CD14-positive monocyte (primary cell): ENCODE measurements at places on chromosomes 16 and 17. TPM values are rescaled to one million over a fixed set of nuclear protein-coding genes. Genes with fewer than 3 reads are reported as not detected.
A peak's percentile ranks its signal among the peaks of the same experiment; 100 is the strongest.

Gene RTN4RL1
- polyA plus RNA-seq, result 0.11 TPM

Gene KRT31
- polyA plus RNA-seq, result not detected

Gene SHBG
- 0.43 TPM for polyA plus RNA-seq

Gene CRISPLD2
- 69.0 TPM for polyA plus RNA-seq

Gene ZNF423
- not detected for polyA plus RNA-seq

Gene MYO18A
- polyA plus RNA-seq, result 6.3 TPM

Gene CRK
- polyA plus RNA-seq, result 28.0 TPM

Gene SLFN14
- 0.11 TPM for polyA plus RNA-seq

Gene ANKFN1
- not detected for polyA plus RNA-seq

Gene CYB5B
- polyA plus RNA-seq, result 20.8 and 32.3 TPM in 2 replicates

Gene TMEM88
- not detected for polyA plus RNA-seq

Gene KCNJ12
- not detected for polyA plus RNA-seq

DNA sequence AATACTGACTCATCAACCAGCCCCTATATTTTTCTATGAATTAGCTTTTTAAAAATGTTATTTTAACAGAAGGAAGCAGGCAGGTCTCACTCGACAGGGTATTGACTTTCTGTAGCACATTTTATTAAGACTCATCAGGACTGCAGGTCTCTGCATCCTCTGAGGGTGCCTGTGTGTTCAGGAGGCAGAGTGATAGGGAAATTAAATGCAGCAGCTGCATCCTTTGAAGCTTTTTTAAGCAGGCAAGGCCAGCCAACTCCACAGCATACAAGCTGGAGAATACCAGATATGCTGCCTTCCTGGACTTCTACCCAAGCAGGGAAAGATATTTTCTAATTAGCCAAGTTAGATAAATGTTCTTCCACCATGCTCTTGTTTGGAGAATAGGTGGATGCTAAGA, 124.9 kb downstream of the WSCD1 start:
- no peak for DNase-seq

GRCh38 chr17:35778641-35779196, 16.7 kb downstream of the MMP28 start:
- DNase-seq, result no peak

- no peak for DNase-seq
These were observed 30.1 kb upstream of the GAA start for GRCh38 chr17:80071116-80071841.

GRCh38 chr17:36550491-36551417, 6.0 kb downstream of the GGNBP2 start:
- DNase-seq, result peak; percentile 30

DNA sequence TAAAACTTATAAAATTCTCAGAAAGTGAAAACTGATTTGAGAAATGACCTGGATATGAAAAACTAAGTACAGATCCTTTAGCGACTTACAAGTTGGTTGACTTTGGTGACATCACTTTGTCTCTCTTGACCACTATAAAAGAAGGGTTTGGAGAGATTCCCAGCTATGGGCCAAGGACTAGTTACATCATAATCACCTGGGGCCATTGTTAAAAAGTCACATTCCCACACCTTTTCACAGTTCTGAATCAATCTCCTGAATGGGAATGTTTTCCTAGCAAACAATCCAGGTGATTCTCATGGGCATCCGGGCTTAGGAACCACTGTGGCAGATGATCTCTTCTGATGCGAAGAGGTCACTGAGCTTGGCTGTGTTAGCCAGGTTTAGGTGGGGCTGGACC, 620 bp upstream of the VWA3A start:
- no peak for DNase-seq

DNA sequence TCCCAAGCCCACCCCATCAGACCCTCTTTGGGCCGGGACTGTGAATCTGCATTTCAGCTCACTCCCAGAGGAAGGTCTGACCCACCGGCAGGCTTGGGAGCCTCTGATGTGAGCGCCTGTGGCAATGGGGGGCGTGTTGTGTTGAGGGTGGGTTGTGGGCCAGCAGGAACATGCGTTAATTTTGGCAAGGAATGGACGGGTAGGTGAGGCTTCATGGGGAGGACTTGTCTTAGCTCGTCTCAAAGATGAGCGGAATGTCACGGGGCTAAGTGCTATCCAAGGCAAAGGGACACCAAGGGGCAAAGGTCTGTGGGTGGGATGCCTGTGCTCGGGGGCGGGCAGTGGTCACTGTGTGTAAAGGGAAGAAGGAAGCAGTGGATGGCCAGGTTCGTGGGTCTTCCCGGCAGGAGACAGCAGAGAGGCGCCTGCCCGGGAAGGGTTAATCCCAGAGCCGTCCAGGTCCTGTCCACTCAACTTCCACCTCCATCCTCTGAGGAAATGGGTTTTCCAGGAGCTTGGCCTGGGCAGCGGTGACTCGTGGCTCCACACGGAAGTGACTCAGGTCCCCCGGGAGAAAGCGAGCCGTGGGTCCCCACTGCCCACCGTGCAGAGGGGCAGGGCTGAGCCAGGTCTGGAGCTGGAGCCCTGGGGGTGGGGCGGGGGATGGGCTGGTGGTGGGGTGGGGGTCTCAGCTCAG, 17.4 kb downstream of the ADGRG1 start:
- no peak for DNase-seq

GRCh38 chr17:38701504-38702165, 3.4 kb upstream of the MLLT6 start:
- DNase-seq, result peak; percentile 94

- DNase-seq, result no peak
These were observed 21.7 kb downstream of the KNOP1 start for GRCh38 chr16:19696328-19696727.

DNA sequence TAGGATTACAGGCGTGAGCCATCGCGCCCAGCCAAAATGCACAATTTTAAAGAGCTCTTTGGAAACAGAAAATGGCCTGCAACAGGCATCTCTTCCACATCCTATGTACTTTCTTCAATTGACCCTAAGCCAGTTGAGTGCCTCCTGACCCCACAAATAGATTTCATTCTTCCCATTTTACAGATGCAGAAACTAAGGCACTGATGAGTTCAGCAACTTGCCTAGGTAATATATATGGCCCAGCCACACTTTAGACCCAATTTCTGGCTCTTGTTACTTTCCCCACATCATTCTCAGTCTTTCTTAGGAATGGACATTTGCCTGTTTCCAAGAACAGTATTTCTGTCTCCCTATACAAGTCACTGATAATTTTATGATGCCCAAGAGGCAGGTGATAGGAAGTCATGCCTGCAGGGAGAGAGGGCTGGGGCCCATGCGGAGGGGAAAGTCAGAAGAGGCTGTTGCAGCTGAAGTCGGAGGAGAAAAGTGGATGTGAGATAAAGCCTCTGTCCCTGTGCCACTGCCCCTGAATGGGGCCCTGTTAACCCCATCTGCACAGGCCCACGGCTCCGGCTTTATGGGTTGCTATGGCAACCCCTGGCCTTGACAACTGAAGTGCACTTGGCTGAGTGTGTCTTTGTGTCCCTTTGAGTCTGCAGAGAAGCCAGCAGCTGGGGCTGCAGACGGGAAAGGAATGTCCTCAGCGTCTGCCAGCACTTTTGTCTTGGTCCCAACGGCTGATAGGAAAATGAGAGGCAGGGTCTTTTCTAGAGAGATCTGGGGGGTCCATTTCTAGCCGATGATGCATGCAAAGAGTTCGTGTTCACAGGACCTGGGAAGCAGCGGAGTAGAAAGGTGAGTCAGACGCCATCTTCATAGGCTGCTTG, 45.9 kb downstream of the ABAT start:
- DNase-seq, result no peak

DNA sequence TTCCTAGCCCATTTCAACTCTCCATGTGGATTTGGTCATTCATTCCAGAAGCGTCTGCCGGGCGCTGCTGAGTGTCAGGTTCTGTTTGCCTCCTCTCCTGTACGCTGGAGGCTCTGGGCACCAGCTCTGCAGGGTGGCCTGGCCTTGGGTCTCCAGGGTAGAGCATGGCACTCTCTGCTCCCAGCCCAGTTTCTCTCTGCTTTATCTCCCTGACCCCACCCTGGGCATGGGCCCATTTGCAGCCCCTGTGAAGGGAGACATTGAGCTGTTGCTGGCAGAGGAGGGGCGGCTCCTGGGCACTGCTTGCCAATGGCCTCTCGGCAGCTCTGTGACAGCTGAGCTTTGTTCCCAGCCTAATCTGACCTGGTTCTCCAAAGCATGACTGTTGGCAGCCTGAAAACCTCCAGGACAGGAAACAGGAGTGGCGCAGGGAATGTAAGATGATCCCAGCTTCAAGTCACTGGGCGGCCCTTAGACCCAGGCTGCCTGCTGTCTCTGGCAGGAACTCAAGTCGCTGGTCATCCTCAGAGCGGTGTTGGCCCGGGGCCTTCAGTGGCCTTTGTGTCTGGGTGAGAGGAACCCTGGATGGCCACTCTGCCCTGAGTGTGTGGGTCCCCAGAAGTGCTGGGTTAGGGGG, 146.8 kb downstream of the SEC14L1 start:
- DNase-seq, result no peak

GRCh38 chr17:10316801-10317542, 55.8 kb downstream of the MYH13 start:
- DNase-seq, result peak; percentile 43

DNA sequence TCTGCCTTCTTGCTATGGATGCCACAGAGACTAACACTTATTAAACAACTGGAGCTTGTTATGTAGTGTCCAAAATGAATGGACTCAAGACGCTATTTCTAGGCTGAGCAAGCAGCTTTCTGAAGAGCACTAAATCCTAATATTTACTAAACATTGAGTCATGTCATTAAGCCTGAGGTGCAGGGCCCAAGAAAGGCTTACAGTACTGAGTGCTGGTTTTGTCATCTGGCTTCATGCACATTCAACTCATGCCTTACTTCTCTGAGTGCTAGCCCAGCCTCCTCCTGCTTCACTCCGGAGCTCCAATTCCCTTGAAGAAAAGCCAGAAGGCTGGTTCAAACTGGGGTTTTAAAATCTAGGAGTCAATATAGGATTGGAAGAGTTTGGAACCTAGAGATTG, 363.3 kb upstream of the CDH5 start:
- DNase-seq, result no peak

DNA sequence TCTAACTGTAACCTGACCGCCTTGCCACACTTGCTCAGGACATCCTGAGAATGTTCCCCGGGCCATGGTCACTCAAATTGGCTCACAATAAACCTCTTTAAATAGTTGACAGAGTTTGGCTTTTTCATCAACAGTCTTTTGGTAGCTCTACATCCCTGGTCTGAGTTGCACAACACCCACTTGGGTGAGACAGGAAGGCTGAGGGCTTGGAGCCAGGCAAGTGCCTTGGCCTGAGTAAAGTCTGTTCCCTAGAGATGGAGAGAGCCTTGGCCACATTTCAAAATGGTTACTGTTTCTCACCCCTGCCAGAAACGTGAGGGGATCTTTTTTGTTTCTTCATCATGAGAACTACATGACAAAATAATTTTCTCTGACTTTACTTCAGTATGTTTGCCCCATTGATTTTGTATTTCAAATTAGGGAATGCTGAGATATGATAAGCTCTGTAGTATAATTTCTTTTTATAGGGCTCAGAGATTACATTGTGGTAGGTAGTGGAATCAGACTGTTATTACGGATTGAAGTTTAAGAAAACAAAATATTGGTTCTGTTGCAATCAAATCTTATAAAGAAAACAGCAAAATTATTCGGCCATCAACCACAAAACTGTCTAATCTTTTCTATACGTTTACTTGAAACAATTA, 53.9 kb upstream of the NETO2 start:
- no peak for DNase-seq

- DNase-seq, result no peak
These were observed 178.5 kb upstream of the RPL38 start for GRCh38 chr17:74024871-74025531.

- no peak for DNase-seq
These were observed 260.8 kb upstream of the PSMD7 start for GRCh38 chr16:74035816-74036215.

DNA sequence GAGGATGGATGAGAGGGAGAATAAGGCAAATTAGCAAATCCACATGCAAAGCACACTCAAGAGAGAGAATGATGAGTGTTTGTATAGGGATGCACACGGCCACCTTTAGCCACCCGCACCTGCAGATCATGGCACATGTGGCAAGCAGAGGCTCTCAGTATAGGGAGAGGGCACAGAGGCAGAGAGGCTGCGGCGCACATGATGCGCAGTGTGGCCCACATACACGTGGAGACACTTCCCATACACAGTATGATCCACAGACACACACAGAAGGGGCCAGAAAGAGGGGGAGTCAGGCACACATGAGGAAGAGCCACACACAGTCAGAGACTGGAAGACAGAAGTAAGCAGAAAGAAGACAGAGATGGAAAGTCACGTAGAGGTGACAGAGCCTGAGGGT, 6.5 kb upstream of the CHD3 start:
- DNase-seq, result no peak

GRCh38 chr16:89013692-89014402, 36.8 kb upstream of the CBFA2T3 start:
- DNase-seq, result no peak

- DNase-seq, result no peak
These were observed 144.8 kb downstream of the GSG1L start for GRCh38 chr16:27918755-27919154.

- no peak for DNase-seq
These were observed 76.4 kb upstream of the C17orf78 start for GRCh38 chr17:37299257-37299980.

DNA sequence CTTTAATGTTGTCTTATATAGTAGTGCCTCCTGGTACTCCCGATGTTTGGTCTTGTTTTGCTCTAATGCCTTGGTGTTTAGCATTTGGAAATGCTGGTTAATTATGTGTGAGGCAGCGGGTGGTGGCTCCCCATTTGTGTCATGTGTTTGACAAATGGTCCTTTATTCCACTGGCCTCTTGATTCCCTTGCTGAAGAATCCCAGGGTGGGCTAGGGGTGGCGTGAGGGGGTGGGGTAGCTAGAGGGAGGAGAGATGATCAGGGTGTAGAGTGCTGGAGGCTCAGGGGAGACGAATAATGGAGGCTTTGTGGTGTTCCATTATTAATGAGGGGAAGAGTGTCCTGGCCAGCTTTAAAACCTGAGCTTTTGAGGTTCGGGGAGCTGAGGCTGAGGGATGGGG, 5.4 kb downstream of the DYNLL2 start:
- DNase-seq, result no peak

GRCh38 chr17:77527409-77527808, 386.6 kb downstream of the SEC14L1 start:
- no peak for DNase-seq

DNA sequence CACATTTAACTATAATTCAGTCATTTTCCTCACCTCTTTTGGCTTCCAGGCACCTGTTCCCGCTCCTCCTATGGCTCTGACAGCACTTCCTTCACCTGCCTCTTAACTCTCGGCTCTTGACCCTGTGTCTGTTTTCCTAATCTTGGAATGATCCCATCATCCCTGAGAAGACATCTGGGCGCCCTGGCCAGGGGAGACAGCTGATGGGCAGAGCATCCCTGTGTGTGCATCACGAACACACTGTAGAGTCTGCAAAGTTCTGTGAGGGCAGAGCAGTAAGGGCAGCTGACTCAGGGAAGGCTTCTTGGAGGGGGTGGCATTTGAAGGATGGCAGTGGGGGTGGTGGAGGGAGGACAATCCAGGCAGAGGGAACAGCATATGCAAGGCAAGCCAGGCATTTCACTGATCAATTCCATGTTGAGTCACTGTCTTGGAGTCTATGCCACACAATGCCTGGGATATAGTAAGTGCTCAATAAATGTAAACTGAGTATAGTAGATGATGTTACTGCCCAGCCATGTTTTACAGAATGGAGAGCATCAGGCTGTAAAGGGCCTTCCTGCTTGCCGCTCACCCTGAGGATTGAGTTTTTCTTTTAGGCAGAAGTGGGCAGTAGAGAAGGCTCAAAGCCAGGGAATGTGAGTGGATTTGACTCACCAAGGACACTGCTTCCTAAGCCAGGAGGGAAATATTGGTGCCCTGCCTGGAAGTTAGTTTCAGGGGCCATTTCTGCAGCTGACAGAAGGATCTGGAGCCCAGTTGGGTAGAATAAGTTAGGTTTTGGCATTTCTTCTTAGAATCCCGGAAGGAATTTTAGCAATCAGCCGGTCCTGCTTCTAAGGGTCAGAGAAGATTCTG, 5.8 kb upstream of the RAB11FIP4 start:
- no peak for DNase-seq
